Type B pancreatic cell (in vitro differentiated cells): ENCODE measurements at places on chromosomes 2 and 18. TPM values are rescaled to one million over a fixed set of nuclear protein-coding genes. Genes with fewer than 3 reads are reported as not detected.
A peak's percentile ranks its signal among the peaks of the same experiment; 100 is the strongest.

DNA sequence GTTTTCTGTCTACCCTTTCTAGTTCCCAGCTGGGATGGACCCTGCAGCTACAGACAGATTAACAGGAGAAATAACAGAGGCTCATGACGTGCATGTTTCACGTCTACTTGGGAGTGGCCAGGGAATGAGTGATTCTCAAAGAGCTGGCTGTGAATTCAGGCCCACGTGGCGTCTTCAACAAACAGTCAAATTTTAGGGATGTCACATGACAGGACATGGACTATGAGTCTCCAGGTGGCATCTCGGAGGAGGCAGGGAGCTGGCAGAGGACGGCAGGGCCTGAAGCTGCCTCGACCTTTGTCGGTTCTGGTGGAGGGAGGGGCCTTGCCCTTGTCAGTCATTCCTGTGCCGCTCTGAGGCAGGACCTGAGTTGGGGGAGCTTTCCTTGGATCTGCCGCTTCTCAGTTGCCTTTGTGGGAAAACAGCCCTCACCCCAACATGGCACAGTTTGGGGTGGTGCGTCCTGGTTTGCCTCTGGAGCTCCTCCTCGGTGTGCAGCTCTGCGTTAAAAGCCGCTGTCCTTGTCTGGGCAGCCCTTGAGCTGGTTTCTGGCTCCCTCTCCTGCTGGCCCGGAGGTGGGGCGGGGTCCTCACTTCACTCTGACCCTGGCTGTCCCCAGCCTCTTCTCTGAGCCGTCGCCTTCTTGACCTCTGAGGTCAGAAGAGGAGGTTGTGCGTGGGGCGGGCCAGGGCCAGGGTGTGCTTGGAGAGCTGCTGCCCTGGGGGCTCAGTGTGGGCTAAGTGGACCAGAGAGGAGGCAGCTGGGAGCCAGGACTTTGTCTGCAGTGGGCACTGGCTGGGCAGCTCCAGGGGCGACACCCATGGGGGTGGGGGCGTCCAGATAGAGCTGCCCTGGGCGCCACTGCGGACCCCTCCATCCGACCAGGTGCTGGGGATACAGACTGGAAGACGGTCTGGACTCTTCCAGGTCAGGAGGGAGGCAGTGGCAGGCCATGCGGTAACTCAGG lies 12.1 kb upstream of the GAL3ST2 start:
- H3K4me1 ChIP-seq: peaks cover 21% of the 10 kb centered on the region
- H3K4me3 ChIP-seq: peak overlapping the region; percentile 65
- no peaks in the 10 kb centered on the region for H3K27me3 ChIP-seq

The COL4A4 gene
- 1.1 and 1.9 TPM in 2 replicates for total RNA-seq

- H3K27ac ChIP-seq: no peak overlapping the region
- peaks cover 21% of the 10 kb centered on the region for H3K4me1 ChIP-seq
- H3K27me3 ChIP-seq: no peaks in the 10 kb centered on the region
- H3K36me3 ChIP-seq: no peaks in the 10 kb centered on the region
These were observed 54.5 kb upstream of the SPAG16 start for GRCh38 chr2:213229814-213230213.

The CNTNAP5 gene
- 3.3 and 5.0 TPM in 2 replicates for total RNA-seq

The PDE6D gene
- 15.3 and 24.3 TPM in 2 replicates for total RNA-seq

- H3K36me3 ChIP-seq: no peaks in the 10 kb centered on the region
- no peak overlapping the region for H3K27ac ChIP-seq
- DNase-seq: no peak
- H3K4me1 ChIP-seq: no peaks in the 10 kb centered on the region
- peaks cover 47% of the 10 kb centered on the region for H3K27me3 ChIP-seq
- H3K4me3 ChIP-seq: no peak overlapping the region
These were observed 150.9 kb downstream of the RTP5 start for GRCh38 chr2:242020196-242021004.

The C2orf74 gene
- total RNA-seq: 8.7 and 13.1 TPM in 2 replicates
